Heart right ventricle (tissue), 16 donors: ENCODE measurements at places on chromosomes 3 and 15. TPM values are rescaled to one million over a fixed set of nuclear protein-coding genes. Genes with fewer than 3 reads are reported as not detected.

The MON1A gene
- total RNA-seq: 8.2 TPM

DNA sequence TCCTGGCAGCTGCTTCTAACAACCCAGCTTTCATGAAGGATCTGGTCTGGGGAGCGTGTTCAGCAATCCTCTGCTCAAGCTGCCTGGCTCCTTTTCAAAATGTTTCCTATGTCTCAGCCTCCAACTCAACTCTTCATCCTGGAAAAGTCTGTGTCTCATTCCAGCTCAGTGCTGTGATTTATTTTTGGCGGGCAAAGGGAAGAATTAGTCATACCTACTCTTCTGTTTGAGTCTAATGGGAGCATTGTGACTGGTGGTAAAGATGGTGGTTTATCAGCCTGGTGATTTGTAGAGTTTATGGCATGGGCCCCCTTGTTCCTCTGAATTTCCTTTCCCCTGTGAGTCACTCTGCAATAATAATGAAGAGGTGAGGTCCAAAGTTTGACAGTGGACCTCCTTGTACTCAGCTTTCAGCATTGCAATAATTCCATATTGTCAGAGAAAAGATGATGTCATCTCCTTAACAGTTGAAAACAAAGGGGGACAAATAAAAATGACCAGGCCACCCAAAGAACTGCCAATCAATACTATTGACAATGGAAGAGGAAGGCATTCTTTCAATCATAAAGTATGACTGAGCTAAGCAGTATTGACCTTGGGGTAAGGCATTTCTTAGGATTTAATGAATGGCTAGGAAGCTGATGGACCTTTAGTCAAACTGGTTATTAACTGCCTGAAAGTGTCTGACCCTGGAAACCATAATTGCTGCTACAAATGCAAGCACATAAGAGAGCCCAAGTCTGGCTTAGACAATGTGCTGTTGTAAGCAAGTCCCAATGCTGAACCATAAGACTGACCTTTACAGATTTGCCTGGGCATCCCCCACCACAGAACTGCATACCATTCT, 204.7 kb upstream of the MCTP2 start:
- DNase-seq: no peak

The RYR3 gene
- 0.12 TPM for total RNA-seq

The LMLN gene
- total RNA-seq: 11.3 TPM

DNA sequence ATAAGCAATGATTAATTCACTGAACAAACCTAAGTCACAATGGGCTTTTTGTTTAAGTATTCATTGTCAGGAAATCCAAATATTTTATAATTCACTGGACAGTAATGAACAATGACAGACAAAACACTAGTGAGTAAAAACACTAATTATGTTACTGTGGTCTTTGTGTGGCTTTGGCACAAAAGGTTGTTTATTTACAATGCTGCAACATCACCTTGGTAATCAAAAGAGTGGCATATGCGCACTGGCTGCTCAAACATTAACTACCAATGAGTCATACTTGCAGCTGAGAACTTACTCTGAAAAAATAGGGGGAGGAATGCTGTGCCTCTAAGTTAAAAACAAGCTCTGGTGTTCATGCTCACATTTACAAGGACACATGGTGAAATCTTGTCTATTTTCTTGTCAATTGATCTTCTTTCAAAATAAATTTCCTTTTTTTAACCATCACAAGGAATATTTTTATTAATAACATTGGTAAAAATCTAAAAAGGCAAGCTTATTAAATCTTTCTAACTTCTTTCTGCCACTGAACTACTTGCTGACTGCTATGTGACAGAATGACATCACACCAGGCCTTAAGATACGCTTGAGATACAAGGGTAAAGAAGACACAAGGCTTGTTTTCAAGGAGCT, 85.2 kb upstream of the PPIB start:
- no peak for DNase-seq

- peak; percentile 56 for DNase-seq
Observed at GRCh38 chr15:89912674-89913396, at the start of gene ARPIN. ARPIN (minus strand) TSS chr15:89912952; CDS start chr15:89912835, 117 bp downstream.

DNA sequence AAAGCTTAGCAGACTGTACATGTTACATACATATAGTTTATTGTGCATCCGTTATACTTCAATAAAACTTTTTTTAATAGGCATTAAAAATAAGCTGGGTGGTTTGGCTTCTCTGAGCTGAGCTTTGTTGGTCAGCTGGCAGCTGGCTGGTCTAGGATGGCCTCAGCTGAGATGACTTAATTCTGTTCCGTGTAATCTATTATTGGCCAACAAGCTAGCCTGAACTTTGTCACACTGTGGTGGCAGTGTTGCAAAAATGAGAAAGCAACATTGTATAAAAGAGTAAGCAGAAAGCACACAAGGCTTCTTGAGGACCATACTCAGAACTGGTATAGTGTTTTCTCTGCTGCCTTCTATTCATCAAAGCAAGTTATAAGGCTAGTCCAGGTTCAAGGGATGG, 45.2 kb downstream of the CGGBP1 start:
- DNase-seq: no peak

The PLSCR2 gene
- not detected for total RNA-seq

DNA sequence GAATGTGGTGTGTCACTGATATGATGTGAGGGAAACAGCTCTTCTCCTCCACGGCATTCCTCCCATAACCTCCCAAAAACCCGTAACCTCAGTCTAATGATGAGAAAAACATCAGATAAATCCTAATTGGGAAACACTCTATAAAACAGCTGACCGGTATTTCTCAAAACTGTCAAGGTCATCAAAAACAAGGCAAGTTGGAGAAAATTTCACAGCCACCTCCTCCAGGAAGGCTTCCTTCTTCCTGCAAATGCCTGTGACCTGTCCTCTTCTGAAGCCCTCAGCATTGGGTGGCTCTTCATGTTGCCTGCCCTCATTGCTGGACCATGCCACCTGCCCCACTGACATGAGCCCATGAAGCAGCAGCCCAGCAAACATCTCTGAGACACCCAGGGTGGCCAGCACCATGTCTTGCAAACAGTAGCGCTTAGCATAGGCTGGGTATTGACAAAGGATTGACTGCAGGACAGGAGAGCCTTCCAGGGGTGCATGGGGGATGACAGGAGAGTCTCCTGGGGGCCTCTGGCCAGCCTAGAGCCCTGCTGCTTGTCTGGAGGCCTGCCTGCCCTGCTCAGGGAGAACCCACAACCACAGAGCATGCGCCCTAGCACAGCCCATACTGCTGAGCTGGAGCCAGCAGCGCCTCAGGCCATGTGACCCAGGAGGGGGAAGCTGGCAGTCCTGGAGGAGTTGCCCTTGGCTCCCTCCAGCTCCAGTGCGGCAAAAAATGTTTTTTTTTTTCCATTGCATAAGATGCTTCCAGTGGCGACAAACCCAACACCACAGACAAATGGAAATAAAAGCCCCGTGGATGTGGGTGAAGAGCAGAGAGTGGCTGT, 49.7 kb downstream of the XXYLT1 start:
- DNase-seq: peak; percentile 46

- DNase-seq: no peak
Observed at GRCh38 chr15:85284497-85284896, 95.9 kb upstream of the AKAP13 start.

The SHC4 gene
- total RNA-seq: 3.2 TPM

GRCh38 chr3:157023226-157023625, 136.7 kb downstream of the CCNL1 start:
- no peak for DNase-seq
